Urinary bladder (tissue), 4 donors: ENCODE measurements at places on chromosomes 3 and 15.

GRCh38 chr3:24138876-24139256 lies 193.8 kb downstream of the NR1D2 start:
- DNase-seq: no peak

DNA sequence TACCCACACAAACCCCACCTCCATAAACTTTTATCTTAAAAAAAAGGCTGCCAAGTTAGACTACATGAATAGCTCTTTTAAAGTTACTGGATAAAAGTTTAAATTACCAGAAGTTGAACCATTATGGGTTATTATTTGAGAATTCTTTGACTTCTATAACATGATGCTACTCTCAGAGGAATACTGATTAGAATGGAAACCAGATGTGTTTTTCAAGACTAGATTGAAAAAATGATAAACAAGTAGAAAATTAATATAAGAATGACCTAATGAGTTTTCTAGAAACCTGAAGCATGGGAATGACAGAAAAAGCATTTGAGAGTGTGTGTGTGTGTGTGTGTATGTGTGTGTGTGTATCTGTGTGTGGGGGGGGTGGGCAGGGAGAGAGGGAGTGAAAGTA lies 12.4 kb upstream of the FGF7 start:
- DNase-seq: no peak

DNA sequence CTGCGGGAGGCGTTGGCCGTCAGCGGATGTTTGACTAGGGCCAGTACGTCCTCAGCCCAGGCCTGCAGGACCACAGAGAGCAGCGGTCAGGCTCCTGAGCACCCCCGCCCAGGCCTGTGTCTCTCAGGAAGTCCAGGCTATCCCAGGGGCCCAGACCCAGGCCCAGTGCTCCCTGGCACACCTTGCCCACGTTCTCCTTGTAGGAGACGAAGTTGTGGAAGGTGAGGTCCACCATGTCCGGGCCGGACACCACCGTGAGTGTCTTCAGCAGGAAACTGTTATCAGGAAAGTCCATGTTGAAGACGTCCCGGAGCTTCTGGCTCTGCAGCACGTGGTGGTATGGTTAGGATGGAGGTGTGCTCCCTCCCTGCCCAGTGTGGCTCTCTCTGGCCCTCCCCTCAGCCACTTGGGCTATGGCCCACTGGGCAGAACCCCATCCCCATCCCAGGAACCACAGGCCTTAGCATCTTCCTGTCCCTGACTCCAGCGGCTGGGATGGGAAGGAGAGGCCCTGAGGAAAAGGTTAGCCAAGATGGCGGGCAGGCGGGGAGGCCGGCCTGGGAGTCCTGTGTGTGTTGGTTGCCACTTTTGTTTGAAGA lies 5.3 kb downstream of the PLCB2 start:
- no peak for DNase-seq

DNA sequence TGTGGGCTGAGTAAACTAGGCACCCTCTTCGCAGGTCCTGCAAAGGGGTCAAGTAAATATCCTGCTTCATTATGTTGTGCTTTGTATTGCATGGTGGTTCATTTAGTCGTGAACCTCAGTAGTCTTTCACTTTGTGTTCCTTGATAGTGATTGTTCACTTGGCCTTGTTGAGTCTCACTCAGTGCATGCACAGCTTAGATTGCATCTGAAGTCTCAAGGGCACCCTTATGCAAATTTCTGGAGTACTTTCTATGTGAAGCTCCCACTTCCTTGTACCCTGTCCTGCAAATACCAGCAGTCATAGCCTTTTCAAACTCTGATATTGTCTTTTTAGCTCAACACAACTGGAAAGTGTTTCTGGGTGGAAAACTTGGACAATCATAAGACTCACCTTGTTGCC lies 519.2 kb downstream of the NAALADL2 start:
- DNase-seq: no peak

GRCh38 chr15:78396976-78397375 lies 41.0 kb upstream of the IREB2 start:
- DNase-seq: no peak

DNA sequence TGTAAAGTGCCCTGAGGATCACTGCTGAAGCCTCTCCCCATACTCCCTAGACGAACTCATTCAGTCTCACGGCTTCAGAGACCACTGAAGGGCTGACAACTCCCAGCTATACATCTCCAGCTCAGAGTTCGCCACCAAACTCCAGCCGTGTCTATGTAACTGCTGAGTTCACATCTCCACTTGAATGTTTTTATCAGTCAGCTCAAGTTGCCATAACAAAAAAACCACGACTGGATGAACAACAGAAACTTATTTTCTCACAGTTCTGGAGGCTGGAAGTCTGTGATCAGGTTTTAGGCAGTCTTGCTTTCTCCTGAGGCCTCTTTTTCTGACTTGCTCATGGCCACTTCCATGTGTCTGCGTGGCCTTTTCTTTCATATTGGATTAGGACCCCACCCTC lies 223.0 kb upstream of the LRRFIP2 start:
- DNase-seq: no peak

- DNase-seq: no peak
Observed at GRCh38 chr15:38216763-38217162, 35.9 kb upstream of the SPRED1 start.

DNA sequence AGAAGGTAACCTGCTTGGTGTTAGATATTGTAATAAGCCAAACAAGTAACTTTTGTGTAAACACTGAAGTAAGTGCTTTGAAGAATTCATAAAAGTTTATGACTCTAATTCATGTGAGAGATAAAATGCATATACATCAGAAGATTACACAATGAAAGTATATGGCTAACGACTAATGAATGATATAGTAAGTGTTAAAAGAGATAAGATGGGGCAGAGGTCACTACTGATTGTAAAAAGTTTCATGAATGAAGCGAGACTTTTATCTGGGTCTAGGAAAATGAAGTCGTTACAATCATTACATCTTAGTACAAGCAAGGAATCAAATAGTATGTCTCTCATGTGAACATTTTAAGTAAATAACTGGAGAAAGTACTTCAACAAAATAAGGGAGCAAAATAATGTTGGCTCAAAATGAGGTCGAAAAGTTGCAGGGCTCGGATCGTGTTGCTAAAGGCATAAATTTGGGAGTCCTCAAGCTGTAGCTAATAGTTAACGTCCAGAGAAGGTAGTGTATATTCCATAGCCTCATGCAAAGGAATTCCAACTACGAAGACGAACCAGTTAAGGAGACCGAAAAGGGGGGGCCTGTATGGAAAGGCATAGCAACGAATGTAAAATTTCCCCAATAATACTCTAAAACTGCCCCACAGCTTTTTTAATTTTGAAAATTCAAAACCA lies 984 bp upstream of the DUT start:
- no peak for DNase-seq

DNA sequence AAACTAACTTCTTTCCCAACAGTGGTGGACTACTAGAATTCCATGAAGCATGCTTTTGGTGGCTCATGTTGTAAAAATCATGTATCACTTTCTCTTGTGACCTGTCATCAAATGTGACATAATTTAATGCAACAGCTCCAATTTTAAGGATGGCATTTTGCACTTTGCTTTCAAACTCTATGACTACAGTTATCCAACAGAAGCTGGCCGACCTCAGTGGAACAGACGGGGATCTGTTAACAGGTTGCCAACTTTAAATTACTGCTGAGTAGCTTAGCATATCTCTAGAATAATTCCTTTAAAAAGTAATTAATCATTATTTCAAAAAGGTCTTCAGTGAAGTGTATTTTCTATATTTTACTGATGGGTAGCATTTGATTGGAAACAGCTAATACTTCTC lies 907.4 kb downstream of the FHIT start:
- DNase-seq: no peak

DNA sequence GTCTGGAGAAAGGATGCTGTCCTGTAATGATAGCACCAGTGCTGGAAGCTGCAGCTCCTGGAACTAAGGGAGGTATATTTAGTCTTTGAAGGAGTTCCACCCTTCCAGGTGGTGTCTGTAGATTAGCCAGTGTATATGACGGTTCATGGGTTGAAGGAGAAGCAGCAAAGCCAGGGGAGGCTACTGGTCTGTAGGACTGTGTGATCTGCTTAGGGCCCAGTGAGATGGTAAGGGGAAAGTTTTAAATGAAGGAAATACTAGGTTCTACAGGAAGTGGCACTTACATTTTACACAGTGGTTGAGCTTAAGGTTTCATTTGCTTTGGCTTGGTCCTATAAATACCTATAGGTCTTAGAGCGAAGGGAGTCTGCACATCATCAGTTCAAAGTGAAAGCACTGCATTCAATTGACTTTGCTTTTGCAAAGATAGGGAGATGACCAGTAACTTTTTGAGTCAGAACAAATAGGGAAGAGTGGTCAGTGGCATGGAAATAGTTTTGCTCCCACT lies 5.6 kb downstream of the SLC25A38 start:
- no peak for DNase-seq
